Progenitor cell of endocrine pancreas (in vitro differentiated cells): ENCODE measurements at places on chromosomes 7 and 10. TPM values are rescaled to one million over a fixed set of nuclear protein-coding genes. Genes with fewer than 3 reads are reported as not detected.

GRCh38 chr7:3415861-3416312, 114.8 kb downstream of the SDK1 start:
- no peak overlapping the region for H3K4me3 ChIP-seq
- no peak for DNase-seq
- H3K4me1 ChIP-seq: peaks cover 12% of the 10 kb centered on the region
- H3K27me3 ChIP-seq: no peaks in the 10 kb centered on the region

- DNase-seq: no peak
- H3K27ac ChIP-seq: no peak overlapping the region
- H3K27me3 ChIP-seq: peaks cover 7% of the 10 kb centered on the region
- H3K4me1 ChIP-seq: peaks cover 3% of the 10 kb centered on the region
- H3K36me3 ChIP-seq: no peaks in the 10 kb centered on the region
Observed at GRCh38 chr10:88932539-88933256, 19.9 kb downstream of the ACTA2 start.

GRCh38 chr10:49179699-49180443, 8.3 kb downstream of the TMEM273 start:
- H3K4me3 ChIP-seq: no peak overlapping the region
- H3K4me1 ChIP-seq: peaks cover 7% of the 10 kb centered on the region
- no peak for DNase-seq
- peaks cover 7% of the 10 kb centered on the region for H3K27me3 ChIP-seq
- no peak overlapping the region for H3K27ac ChIP-seq

DNA sequence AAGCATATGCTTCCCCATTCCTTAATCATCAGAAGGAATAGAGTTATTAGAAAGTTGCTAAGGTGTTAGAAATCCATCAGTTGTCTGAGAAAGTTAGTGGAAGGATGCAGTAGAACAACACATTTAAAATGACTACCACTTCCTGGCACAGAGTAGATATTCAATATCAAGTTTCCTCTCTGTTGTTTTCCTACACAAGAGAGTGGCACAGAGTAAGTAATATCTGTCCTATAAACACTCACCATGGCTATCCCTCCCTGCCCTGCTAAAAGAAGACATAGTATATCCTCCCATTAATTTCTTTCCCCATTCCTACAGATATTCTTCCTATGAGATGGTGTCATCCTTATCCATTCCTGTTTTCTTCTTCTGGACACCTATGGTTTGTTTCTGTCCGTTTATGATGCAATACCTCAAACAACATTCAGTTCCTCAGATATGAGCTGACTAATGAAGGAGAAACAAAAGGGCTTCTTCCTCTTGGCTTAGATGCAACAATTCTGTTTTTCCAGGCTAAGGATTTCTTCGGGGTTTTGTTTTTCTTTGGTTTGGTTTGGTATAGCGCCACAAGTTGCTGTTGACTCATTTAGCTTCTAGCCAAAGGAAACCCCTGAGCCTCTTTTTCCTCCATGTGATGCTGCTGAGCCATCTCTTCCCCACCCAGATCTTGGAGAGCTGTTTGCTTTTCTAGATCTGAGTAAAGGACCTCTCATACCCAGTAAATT, 32.9 kb upstream of the BPGM start:
- no peak overlapping the region for H3K4me3 ChIP-seq
- DNase-seq: no peak

DNA sequence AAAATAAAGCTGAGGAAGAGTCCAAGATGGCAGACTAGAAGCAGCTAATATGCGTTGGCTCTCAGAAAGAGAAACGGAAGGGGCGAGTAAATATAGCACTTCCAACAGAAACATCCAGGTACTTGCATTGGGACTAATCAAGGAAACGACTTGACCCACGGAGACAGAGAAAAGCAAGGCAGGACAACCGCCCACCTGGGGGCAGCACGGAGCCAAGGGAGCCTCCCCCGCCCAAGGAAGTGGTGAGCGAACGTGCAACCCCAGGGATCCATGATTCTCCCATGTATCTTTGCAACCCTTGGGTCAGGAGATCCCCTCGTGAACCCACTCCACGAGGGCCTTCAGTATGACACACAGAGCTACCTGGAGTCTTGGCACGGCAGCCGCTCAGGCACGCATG, 45.4 kb upstream of the GRM3 start:
- H3K27me3 ChIP-seq: peaks cover 3% of the 10 kb centered on the region
- peaks cover 3% of the 10 kb centered on the region for H3K4me1 ChIP-seq
- H3K4me3 ChIP-seq: no peak overlapping the region
- H3K27ac ChIP-seq: no peak overlapping the region

GRCh38 chr10:10911471-10911921, 106.2 kb upstream of the CELF2 start:
- peak overlapping the region; percentile 93 for H3K27ac ChIP-seq
- DNase-seq: peak; percentile 23
- H3K4me3 ChIP-seq: no peak overlapping the region

GRCh38 chr7:119175911-119176627, 951.6 kb downstream of the ANKRD7 start:
- peak; percentile 35 for DNase-seq
- peak overlapping the region; percentile 29 for H3K4me3 ChIP-seq
- H3K27ac ChIP-seq: no peak overlapping the region
- peaks cover 1% of the 10 kb centered on the region for H3K4me1 ChIP-seq

DNA sequence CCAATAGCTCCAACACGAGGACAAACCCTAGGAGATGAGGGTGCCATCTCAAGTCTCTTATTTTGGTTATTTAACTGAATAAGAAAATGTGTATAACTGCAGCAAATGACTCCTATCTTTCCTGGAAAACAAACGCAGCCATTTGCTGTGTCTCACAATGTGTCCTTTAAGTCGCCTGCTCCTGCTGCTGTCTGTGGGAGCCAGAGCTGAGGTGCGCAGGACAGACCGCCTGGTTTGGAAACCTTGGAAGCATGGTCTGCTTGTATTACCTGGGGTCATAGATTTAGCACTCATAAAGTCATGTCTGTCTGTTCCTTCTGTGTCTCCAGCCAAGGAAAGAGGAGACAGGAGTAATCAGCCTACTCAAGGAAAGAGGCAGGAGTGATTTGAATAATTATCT, 760.2 kb downstream of the GRID1 start:
- DNase-seq: no peak
- H3K27ac ChIP-seq: no peak overlapping the region
- H3K4me1 ChIP-seq: no peaks in the 10 kb centered on the region
- no peak overlapping the region for H3K4me3 ChIP-seq
- no peaks in the 10 kb centered on the region for H3K36me3 ChIP-seq

ITPRID1 gene
- 3.1 and 3.9 TPM in 2 replicates for total RNA-seq

ATAD1 gene
- total RNA-seq: 45.8 and 52.1 TPM in 2 replicates

KCNMA1 gene
- total RNA-seq: 5.8 and 7.3 TPM in 2 replicates

SLC26A5 gene
- 0.17 TPM in 1 of 2 replicates, not detected in the other for total RNA-seq

TFPI2 gene
- total RNA-seq: 1.7 and 2.6 TPM in 2 replicates

FAM221A gene
- 34.4 and 37.1 TPM in 2 replicates for total RNA-seq

WIPF3 gene
- 8.9 and 9.5 TPM in 2 replicates for total RNA-seq

CNTNAP2 gene
- 6.5 and 8.2 TPM in 2 replicates for total RNA-seq

EN2 gene
- total RNA-seq: not detected in 2 replicates
